Activated naive CD8-positive, alpha-beta T cell treated with anti-CD3 and anti-CD28 coated beads for 36 hours (primary cell): ENCODE measurements at places on chromosomes 16 and 17. TPM values are rescaled to one million over a fixed set of nuclear protein-coding genes. Genes with fewer than 3 reads are reported as not detected.

PLLP gene
- total RNA-seq, result 0.54 TPM

LGALS9B gene
- total RNA-seq, result not detected

KRTAP1-5 gene
- total RNA-seq, result not detected

HOXB1 gene
- total RNA-seq, result not detected

DNA sequence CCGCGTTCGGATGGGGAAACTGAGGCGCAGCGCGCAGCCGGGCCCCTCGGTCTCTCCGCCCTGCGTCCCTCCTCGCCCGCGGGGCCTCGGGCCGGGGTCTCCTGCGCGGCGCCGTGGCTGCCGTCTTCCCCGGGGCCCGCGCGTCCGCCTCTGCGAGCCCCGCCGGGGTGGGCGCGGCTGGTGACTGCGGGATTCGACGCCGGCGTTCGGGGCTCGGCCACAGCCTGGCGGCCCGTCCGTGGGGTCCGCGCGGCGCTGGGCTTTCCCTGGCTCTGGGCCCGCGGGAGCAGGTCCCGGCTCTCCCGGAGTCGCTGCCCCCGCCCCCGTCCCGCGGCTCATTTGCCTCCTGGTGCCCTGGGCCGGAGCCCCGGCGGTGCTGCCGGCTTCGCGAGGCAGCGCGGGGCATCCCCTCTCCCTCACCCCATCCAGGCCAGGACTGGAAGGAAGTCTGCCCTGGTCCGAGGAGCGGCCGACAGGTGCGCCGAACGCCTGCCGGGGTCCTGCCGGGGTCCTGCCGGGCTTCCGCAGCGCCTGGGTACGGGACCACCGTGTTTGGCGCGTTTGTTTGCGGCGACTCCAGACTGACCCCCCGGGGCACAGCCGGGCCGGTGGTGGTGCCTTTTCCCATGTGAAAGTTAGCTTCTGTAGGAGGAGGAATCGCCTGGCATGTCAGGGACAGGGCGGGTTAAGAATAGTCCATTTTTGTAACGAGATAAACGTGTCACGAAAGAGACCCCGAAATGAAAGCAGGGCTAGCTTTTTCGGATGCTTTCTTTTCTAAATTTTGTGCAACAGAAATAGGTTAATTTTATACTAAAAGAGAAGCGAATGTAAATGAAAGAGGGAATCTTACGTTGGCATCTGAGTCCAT lies 671 bp downstream of the CHMP6 start:
- H3K27me3 ChIP-seq, result no peaks in the 10 kb centered on the region
- peaks cover 17% of the 10 kb centered on the region for H3K4me1 ChIP-seq

- no peak overlapping the region for H3K27ac ChIP-seq
- no peak for DNase-seq
- H3K4me3 ChIP-seq, result no peak overlapping the region
- H3K36me3 ChIP-seq, result no peaks in the 10 kb centered on the region
Measured at GRCh38 chr17:45960311-45960710, 38.7 kb upstream of the STH start.

DNA sequence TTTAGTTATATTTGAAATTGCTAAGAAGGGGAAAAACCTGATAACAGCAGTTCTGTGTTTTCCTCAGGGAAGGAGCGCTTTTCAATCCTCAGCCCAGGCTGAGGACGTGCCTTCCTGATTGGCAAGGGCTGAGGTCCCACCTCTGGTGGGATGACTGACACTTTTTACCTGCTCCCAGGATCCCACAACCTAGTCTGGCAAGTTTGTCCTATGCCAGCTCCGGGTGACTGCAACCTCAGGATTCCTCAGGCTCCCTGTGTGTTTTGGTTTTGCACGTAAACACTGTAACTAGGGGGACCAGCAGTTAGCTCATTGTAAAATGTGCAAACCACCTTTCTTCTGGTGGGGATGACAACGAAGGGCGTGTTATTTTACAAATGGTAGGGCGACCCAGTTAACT lies 7.5 kb downstream of the MARCHF10 start:
- no peaks in the 10 kb centered on the region for H3K4me1 ChIP-seq
- no peak overlapping the region for H3K4me3 ChIP-seq
- H3K27me3 ChIP-seq, result peaks cover 38% of the 10 kb centered on the region

DNA sequence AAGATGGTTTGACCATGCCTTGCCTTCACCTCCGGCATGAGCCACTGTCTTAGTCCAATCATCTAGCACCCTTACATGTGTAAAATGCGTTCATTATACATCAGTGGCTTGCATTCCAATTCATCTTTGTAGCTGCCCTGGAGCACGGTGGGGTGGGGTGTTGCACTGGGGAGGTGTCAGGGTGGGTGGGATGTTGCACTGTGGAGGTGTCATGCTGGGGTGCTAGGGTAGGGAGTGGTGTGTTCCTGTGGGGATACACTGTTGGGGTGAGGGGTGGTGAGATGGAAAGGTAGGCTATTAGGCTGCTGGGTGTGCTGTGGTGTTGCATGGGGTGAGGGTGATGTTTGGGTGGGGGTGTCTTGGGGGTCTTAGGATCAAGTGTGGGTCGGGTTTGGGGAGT lies 47.0 kb downstream of the NLRC5 start:
- peaks cover 74% of the 10 kb centered on the region for H3K36me3 ChIP-seq
- H3K4me1 ChIP-seq, result peaks cover 73% of the 10 kb centered on the region
- no peak for DNase-seq
- no peak overlapping the region for H3K4me3 ChIP-seq
- H3K27ac ChIP-seq, result peak overlapping the region; percentile 84
- no peaks in the 10 kb centered on the region for H3K27me3 ChIP-seq

GRCh38 chr16:22284637-22285036 lies 12.6 kb upstream of the POLR3E start:
- no peaks in the 10 kb centered on the region for H3K27me3 ChIP-seq
- H3K27ac ChIP-seq, result no peak overlapping the region
- no peaks in the 10 kb centered on the region for H3K4me1 ChIP-seq
- DNase-seq, result no peak
- H3K4me3 ChIP-seq, result no peak overlapping the region

- H3K27me3 ChIP-seq, result no peaks in the 10 kb centered on the region
- H3K4me1 ChIP-seq, result no peaks in the 10 kb centered on the region
- H3K4me3 ChIP-seq, result no peak overlapping the region
Measured at GRCh38 chr17:68424861-68425260, 32.4 kb downstream of the WIPI1 start.

- H3K27me3 ChIP-seq, result peaks cover 76% of the 10 kb centered on the region
- DNase-seq, result no peak
- H3K4me1 ChIP-seq, result no peaks in the 10 kb centered on the region
- no peak overlapping the region for H3K27ac ChIP-seq
Measured at GRCh38 chr17:48522031-48522653, 8.7 kb downstream of the HOXB1 start.

GRCh38 chr16:54116124-54116655 lies 170.4 kb downstream of the IRX3 start:
- H3K4me1 ChIP-seq, result no peaks in the 10 kb centered on the region
- DNase-seq, result no peak
- H3K36me3 ChIP-seq, result peaks cover 25% of the 10 kb centered on the region
- no peak overlapping the region for H3K4me3 ChIP-seq
- no peak overlapping the region for H3K27ac ChIP-seq

DNA sequence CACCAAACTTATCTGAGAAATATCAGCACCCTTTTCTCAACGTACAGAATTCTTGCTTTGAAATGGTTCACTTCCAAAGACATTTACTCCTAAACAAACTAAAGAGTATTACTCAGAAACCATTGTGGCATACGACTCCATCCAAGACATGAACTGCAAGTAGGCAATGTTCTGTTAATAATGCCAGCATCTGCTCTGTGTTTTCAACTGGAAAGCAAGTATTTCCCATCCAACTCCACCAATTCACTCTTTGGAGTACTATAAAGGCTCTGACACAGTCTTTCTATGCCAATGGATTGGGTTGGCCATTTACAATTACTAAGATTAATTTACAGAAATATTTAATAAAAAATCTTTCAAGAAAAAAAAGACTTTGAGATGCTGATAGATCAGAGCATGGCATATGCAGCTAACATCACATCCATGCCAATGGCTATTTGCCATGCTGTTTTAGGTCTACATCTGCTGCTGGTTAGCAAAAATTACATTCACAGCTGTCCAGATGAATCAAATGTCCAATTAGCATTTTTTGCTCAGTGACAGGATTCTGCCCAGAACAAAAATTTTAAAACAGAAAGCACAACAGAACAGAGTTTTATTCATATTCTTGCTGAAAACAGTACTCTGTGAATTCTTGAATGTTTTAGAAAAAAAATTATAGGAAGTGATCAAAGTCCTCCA lies 65.9 kb upstream of the HLF start:
- no peaks in the 10 kb centered on the region for H3K4me1 ChIP-seq
- H3K27ac ChIP-seq, result no peak overlapping the region
- H3K27me3 ChIP-seq, result peaks cover 7% of the 10 kb centered on the region
- no peaks in the 10 kb centered on the region for H3K36me3 ChIP-seq

DNA sequence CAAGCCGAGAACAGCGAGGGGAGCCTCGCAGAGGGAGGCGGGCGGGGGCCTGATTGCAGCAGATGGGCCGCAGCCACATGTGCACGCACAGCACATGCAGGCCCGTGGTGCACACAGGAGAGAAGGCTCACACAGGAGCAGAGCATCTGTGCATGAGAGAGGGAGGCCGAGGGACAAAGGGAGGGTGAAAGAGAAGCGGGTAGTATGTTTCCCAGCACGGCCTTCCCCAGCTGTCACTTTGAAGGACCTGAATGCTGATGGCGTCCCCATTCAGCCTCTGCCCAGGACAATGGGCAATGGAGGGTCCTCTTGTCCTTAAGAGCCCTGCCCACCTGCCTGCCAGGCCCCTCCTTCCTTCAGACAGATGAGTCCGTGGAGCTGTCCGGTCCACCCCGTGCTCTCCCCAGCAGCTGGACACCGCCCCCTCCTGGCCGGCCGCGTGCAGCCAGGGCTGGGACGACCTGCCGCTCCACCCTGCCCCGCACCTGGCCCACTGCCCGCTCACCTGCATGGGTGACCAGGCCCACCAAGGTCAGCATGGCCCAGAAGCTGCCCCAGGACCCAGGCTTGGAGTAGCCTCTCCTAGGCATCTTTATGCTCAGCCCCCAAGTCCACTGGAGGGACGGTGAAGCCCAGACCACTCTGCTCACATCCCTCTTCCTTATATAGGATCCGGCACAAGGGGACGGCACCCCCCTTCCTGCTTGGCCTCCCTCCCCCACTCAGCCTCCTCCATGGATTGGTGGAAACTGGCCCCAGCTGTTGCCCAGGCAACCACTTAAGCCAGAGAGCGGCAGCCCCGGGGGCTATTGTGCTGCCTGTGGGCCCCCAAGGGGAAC lies at the start of gene BTBD17:
Gene BTBD17, minus strand, starts transcription at position 639 of the 839 bp plus-strand sequence. Its CDS starts 49 bp downstream, at position 590.
- no peaks in the 10 kb centered on the region for H3K4me1 ChIP-seq
- peak; percentile 50 for DNase-seq
- H3K27ac ChIP-seq, result no peak within 1 kb of the TSS
- peaks cover 31% of the 10 kb centered on the region for H3K27me3 ChIP-seq
- no peak within 1 kb of the TSS for H3K4me3 ChIP-seq
- no peaks in the 10 kb centered on the region for H3K36me3 ChIP-seq

DNA sequence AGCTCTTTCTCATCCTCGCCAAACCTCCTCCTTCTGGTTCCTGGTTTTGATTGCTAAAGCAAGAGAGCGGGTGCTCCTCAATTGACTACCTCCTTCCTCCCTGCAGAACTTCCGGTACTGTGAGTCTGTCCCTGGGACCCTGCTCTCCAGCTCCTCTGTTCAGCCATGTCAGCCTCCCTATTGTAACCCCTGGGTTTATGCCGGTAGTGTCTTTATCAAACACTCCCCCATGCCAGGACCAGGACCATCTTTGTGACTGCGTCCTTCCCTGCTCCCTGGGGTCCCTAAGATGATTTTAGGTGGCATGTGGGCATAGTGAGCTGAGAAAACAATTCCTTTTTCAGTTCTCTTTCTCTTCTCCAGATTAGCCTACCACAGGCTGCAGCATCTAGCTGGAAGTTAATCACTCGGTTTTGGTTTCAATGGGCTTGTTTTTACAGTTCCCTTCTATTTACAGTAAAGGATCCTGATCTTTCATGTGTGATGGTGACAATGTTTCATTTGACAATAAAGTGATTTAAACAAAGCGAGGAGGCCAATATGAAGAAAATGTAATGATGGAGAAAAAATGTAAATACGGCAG lies 27.7 kb upstream of the IL21R start:
- no peaks in the 10 kb centered on the region for H3K27me3 ChIP-seq
- H3K27ac ChIP-seq, result no peak overlapping the region
- H3K4me1 ChIP-seq, result peaks cover 31% of the 10 kb centered on the region
- no peak for DNase-seq
